ENCODE measurements at places on chromosomes 5 and 9.

- DNase-seq, result no peak
Measured at GRCh38 chr5:99239826-99240360, 311.1 kb upstream of the CHD1 start.

- DNase-seq, result no peak
Measured at GRCh38 chr5:10932426-10932825, 171.4 kb upstream of the DAP start.

DNA sequence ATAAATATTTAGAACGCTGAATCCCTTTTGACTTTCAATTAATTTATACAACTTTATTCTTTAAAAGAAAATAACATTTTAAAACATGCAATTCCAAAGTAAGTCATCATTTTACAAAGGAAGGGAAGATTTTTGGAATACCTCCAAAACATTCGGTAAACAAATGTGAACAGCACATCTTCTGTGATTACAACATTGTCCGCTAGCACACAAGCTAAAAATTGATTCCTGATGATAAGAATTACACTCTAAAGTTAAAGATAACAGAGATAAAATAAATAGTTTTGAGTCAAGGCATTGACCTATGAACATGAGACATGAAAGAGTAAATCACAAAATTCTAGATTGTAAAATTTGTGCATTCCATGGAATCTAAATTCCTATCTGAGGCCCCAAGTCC lies 56.2 kb upstream of the TRAF1 start:
- DNase-seq, result no peak

- DNase-seq, result no peak
Measured at GRCh38 chr9:37939575-37940095, 35.7 kb upstream of the SLC25A51 start.

- no peak for DNase-seq
Measured at GRCh38 chr9:109448223-109448622, 49.9 kb downstream of the PTPN3 start.

- no peak for DNase-seq
Measured at GRCh38 chr5:144076521-144077083, 93.9 kb downstream of the YIPF5 start.
